ENCODE measurements at places on chromosomes 2 and 18.

GRCh38 chr2:220959391-220959802 lies 612.7 kb downstream of the EPHA4 start:
- DNase-seq: no peak

DNA sequence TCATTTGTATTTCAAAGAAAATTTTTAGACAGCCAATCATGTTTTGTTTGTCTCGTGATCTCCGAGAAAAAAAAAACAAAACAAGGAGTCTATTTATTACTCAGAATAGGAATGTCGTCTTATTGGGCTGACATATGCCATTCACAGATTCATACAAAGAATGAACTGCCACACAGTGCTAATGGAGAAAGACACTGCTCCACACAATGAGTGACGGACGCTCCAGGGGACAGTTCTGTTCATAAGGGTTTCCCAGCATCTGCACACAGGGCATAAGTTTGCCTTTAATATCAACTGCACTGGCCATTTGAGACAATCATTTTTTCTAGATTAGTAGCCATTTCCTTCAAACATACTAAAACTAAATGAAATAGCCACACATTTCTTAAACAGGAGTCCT lies 3.4 kb downstream of the SERTAD2 start:
- no peak for DNase-seq

- DNase-seq: no peak
These were observed 2.0 kb downstream of the SP9 start for GRCh38 chr2:174336501-174337336.

GRCh38 chr18:57982372-57983021 lies 61.5 kb upstream of the NEDD4L start:
- no peak for DNase-seq
